Activated T-helper 2 cell treated with anti-CD3 and anti-CD28 coated beads, Interferon-gamma antibody, Interleukin-2, Interleukin-4, amounts not matched to agents 10 μg/mL and 5 μg/mL and 100 μg/mL, durations not matched to agents 14 hours and 24 hours and 36 hours (primary cell): ENCODE measurements at places on chromosomes 12 and 14. TPM values are rescaled to one million over a fixed set of nuclear protein-coding genes. Genes with fewer than 3 reads are reported as not detected.
A peak's percentile ranks its signal among the peaks of the same experiment; 100 is the strongest.

The CYP46A1 gene
- total RNA-seq: not detected in 2 replicates

DNA sequence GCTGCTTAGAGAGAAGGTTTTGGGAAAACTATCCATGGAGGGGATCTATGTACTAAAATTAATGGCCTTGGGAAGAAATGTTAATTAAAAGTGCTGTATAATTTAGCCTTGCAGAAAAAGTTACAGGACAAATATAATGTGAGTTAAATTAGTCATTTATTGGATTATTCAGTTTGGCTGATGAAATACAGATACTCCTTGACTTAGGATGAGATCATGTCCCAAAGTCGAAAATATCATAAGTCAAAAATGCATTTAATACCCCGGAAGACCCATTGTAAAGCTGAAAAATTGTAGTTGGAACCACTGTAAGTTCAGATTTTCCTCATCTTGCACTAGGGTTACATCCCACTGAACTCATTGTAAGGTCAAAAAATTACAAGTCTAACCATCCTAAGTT, 9.7 kb downstream of the RTRAF start:
- H3K4me3 ChIP-seq: no peak overlapping the region
- H3K36me3 ChIP-seq: peaks cover 68% of the 10 kb centered on the region
- H3K4me1 ChIP-seq: peaks cover 17% of the 10 kb centered on the region
- H3K27ac ChIP-seq: no peak overlapping the region
- no peaks in the 10 kb centered on the region for H3K27me3 ChIP-seq
- DNase-seq: no peak

- no peaks in the 10 kb centered on the region for H3K4me1 ChIP-seq
- no peak overlapping the region for H3K4me3 ChIP-seq
These were observed 430.2 kb upstream of the TMPO start for GRCh38 chr12:98085046-98085755.

DNA sequence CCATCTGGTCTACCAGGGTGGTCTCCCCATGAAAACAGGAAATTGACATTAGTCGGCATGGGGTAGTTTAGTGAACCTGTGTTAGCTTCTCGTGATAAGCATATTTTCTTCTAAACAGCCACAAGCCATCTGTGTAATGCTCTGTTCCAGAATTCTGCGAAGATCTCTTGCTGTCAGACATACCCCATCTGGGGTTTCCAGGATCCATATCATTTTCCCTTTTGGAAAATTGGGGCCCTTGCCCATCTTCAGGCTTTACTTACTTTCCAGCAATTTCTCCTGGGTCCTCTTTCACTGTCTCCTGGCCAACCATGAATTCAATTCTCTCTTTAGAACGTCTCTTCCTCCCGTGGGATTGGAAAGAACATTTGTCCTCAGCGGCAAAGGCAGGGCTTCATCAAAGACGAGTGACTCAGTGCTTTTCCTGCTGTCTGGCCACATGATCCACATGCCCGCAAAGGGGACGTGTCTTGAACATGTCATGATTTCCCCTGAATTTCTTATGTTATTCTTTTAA, 21.4 kb upstream of the NCOR2 start:
- H3K4me1 ChIP-seq: peaks cover 12% of the 10 kb centered on the region
- H3K4me3 ChIP-seq: no peak overlapping the region
- H3K27ac ChIP-seq: no peak overlapping the region
- no peaks in the 10 kb centered on the region for H3K36me3 ChIP-seq

GRCh38 chr12:4431436-4431835, 14.2 kb downstream of the FGF6 start:
- peaks cover 2% of the 10 kb centered on the region for H3K4me1 ChIP-seq
- no peaks in the 10 kb centered on the region for H3K36me3 ChIP-seq
- H3K27me3 ChIP-seq: peaks cover 13% of the 10 kb centered on the region
- DNase-seq: no peak
- no peak overlapping the region for H3K4me3 ChIP-seq
- H3K27ac ChIP-seq: no peak overlapping the region

DNA sequence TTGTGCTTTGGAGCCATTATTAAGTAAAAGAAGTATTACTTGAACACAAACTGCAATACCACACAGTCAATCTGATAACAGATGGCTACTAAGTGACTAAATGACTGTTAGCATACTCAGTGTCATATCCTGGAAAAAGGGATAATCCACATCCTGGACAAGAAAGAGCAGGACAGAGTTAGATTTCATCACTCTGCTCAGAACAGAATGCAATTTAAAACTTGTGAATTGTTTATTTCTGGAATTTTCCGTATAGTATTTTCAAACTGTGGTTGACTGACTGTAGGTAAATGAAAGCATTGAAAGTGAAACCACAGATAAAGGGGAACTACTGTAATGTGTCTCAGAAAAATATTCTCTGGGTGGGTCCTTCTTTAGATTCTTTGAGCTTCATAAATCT, 458.8 kb downstream of the TMEM117 start:
- no peak overlapping the region for H3K27ac ChIP-seq
- no peaks in the 10 kb centered on the region for H3K36me3 ChIP-seq
- H3K4me1 ChIP-seq: peaks cover 9% of the 10 kb centered on the region
- H3K27me3 ChIP-seq: no peaks in the 10 kb centered on the region

- no peaks in the 10 kb centered on the region for H3K36me3 ChIP-seq
- peaks cover 31% of the 10 kb centered on the region for H3K27me3 ChIP-seq
- no peak for DNase-seq
- no peak overlapping the region for H3K4me3 ChIP-seq
- no peaks in the 10 kb centered on the region for H3K4me1 ChIP-seq
These were observed 51.5 kb upstream of the SLC2A13 start for GRCh38 chr12:40157336-40157735.

DNA sequence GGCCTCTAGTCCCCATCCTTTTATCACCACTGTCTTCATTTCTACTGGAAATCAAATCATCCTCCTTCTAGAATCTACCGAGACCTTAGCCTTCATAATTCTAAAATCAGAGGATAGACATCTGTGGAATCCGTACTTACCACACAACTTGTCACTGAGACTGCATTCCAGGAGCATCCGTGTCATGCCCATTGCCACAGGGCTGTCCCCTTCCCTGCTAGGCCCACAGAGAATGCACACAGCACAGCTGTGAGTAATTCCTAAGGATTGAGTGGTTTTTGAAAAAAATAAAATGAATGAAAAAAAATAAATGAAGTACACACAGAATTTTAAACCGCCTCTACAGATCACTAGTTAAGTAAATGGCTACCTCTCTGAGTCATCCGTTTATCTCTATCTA, 21.0 kb upstream of the MAGOHB start:
- H3K36me3 ChIP-seq: no peaks in the 10 kb centered on the region
- no peak overlapping the region for H3K4me3 ChIP-seq
- no peak for DNase-seq
- peaks cover 39% of the 10 kb centered on the region for H3K27me3 ChIP-seq

- no peaks in the 10 kb centered on the region for H3K36me3 ChIP-seq
- peaks cover 5% of the 10 kb centered on the region for H3K27me3 ChIP-seq
- H3K4me3 ChIP-seq: no peak overlapping the region
- H3K27ac ChIP-seq: no peak overlapping the region
- H3K4me1 ChIP-seq: peaks cover 22% of the 10 kb centered on the region
- DNase-seq: no peak
These were observed 28.7 kb upstream of the CD9 start for GRCh38 chr12:6171409-6172015.

DNA sequence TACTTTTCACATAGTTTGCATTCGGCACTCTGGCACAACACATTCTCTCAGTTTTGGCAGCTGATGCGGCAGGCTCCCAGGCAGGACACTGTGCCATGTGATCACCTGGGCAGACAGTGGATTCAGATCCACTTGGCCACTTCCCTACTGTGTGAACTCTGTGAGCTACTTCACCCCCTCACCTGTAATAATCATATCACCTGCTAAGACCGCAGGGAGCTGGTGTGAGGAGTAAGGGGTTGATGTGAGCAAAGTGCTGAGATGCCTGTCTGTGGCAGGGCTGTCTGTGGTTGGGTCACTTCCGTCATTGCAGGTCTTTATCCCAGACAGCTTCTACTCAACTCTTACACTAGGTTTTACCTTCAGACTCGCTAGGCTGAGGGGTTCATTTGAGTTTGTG, 50.4 kb upstream of the AMN start:
- peaks cover 52% of the 10 kb centered on the region for H3K36me3 ChIP-seq
- no peaks in the 10 kb centered on the region for H3K27me3 ChIP-seq
- H3K27ac ChIP-seq: peak overlapping the region; percentile 68
- H3K4me3 ChIP-seq: no peak overlapping the region

DNA sequence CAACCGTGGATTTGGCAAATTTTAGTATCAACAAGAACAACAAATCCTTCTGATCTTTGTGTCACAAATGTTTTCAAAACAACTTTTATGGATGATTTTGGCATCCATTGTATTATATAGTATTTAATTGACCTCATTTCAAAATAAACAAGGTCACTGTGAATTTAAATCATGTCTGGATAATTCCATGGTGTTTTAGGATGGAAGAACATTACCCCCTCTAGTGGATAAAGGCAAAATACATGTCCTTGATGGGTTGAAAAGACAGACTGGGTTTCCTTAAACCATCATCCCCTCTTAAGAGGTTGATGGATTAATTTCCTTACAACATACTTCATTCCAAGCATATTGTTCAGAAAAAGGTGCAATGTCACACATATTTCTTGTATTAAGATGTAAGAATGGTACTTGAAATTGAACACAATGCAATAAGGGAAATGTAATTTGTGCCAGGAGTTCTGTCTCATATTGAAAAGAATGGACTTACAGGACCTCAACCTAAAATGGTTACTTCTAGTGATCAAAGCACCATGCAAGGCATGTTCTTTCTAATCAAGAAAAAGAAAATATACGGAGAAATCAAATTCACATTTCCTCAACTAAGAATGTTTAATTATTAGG, 352.0 kb downstream of the BCAT1 start:
- peaks cover 3% of the 10 kb centered on the region for H3K4me1 ChIP-seq
- no peak overlapping the region for H3K4me3 ChIP-seq
- no peaks in the 10 kb centered on the region for H3K36me3 ChIP-seq
- no peaks in the 10 kb centered on the region for H3K27me3 ChIP-seq
- no peak for DNase-seq

- no peak overlapping the region for H3K4me3 ChIP-seq
- H3K36me3 ChIP-seq: no peaks in the 10 kb centered on the region
- peaks cover 20% of the 10 kb centered on the region for H3K4me1 ChIP-seq
- H3K27me3 ChIP-seq: peaks cover 71% of the 10 kb centered on the region
These were observed 1.4 kb downstream of the HMGA2 start for GRCh38 chr12:65825507-65826352.

DNA sequence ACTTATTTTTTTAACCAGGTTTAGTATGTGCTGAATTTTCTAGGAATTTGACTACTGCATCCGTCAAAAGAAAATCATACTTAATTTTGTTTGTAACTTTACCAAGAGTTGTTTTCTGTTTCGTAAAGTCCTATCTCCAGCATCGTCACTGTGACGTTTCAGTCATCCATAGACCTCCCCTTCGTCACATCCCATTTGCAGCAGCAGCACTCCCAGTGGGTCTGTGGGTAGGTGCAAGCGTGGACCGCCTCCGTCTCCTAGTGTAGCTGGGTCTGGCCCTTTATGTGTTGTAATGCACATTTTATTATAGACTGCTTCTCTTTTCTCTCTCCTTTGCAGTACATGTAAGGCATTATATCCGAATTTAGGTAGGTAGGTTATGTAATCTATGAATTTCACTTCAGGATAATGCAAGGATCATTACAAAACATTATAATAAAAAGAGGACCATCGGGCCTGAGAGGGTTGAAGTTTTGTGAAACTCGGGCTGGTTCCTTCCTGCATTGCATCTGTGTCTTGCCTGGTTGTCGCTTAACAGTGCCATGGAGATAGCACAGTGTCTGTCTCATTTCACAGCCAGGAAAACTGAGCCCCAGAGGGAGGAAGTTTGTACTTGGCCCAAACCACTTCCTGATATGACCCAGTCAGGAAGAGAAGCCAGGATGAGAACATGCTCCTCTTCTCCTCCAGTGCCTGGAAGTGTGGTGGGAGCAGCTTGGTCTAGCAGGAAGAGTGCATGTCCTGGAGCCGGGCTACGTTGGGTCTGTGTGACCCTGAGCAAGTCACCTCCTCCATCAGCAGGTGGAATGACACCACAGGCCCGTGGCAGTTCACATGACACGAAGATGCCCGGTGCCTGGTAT, 41.3 kb downstream of the EVL start:
- H3K27me3 ChIP-seq: no peaks in the 10 kb centered on the region
- no peak for DNase-seq
- peaks cover 68% of the 10 kb centered on the region for H3K36me3 ChIP-seq
- peak overlapping the region; percentile 86 for H3K27ac ChIP-seq
- peak overlapping the region; percentile 42 for H3K4me3 ChIP-seq

DNA sequence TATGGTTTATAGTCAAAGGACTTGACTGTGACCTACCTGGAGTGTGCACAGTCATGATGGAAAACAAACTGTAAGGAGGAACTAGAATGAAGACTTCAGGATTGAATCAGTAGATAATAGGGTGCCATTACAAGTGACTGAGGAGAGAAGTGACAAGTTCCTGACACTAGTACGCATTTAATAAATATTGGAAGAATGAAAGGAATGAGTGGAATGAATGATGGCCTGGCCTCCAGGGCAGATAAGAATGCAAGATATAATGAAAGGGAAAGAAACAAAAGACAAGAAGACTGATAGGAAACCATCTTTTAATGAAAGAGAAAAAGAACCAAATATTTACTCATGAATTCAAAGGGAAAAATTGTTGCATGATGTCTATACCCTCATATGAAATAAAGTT, 44.7 kb upstream of the NEDD1 start:
- no peak overlapping the region for H3K27ac ChIP-seq
- peaks cover 14% of the 10 kb centered on the region for H3K27me3 ChIP-seq
- no peak overlapping the region for H3K4me3 ChIP-seq
- H3K4me1 ChIP-seq: no peaks in the 10 kb centered on the region
- no peak for DNase-seq

GRCh38 chr12:27460471-27460978, 14.0 kb downstream of the SMCO2 start:
- H3K4me3 ChIP-seq: peak overlapping the region; percentile 61
- H3K27ac ChIP-seq: peak overlapping the region; percentile 83
- peak; percentile 22 for DNase-seq
- peaks cover 53% of the 10 kb centered on the region for H3K4me1 ChIP-seq
- H3K27me3 ChIP-seq: no peaks in the 10 kb centered on the region
- H3K36me3 ChIP-seq: peaks cover 23% of the 10 kb centered on the region

DNA sequence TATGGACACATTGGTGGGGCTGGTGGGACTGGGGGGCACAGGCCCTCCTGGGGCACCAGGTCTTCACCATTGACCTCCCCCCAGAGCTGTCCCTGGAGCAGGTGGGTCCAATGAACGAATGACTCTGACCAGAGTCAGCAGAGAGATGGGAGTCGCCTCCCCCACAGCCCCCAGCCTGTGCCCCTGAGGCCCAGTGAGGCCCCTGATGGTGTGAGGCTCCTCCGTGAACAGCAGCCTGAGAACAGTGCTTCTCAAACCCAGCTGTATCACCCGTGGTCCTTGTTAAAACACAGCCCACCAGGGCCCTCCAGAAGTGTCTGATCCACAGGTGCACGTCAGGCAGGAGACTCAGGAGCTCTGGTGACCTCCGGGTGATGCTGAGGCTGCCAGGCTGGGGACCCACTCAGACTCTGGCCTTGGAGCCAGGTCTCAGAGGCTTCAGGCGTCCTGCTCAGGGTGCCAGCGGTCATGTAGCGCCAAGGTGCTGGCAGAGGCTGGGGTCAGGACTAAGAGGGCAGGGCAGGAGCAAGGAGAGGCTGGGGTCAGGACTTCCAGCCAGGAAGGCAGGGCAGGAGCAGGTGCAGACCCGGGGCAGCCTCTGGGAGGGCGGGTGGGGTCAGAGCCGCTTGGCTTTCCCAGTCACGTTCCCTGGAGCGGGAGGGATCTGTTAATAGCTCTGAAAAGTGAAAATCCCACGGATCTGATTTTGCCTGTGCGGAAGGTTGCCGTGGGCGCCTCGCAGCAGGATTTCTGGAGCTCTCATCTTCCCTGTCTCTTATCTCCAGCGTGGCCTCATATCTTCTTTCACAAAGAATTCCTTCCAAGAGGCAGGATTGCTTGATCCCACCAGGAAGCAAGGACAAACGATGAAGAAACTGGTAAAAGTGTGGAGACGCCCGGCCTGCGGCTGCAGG, 35.0 kb downstream of the GALNT9 start:
- peaks cover 3% of the 10 kb centered on the region for H3K36me3 ChIP-seq
- no peak for DNase-seq
- no peaks in the 10 kb centered on the region for H3K27me3 ChIP-seq
- no peak overlapping the region for H3K4me3 ChIP-seq
- H3K4me1 ChIP-seq: no peaks in the 10 kb centered on the region
- H3K27ac ChIP-seq: no peak overlapping the region
